Glomerular endothelial cell (primary cell): ENCODE measurements at places on chromosomes 12 and 14.

DNA sequence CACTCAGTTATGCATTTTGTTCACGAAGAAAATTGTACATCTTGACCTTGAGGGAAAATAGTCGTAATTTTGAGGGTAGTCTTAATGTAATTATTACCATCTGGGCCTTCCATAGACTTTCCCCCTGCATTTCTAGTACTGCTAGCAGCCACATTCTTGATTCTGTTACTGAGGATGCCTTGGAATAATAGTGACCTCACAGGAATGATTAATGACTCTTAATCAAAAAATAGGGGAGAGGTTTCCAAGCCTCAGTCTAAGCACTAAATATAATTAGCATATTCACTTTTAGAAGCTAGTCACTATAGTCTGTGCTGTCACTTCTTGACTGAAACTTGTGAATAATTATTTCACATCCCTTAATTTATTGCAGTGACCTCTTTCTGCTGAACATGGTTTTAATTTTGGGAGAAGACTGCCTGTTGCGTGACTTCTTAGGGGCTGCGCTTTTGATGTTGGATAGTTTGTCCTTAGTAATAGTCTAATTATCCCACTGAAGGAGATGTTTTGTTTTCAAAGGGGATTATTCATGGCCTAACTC lies 400.5 kb downstream of the ADAMTS20 start:
- DNase-seq: no peak

DNA sequence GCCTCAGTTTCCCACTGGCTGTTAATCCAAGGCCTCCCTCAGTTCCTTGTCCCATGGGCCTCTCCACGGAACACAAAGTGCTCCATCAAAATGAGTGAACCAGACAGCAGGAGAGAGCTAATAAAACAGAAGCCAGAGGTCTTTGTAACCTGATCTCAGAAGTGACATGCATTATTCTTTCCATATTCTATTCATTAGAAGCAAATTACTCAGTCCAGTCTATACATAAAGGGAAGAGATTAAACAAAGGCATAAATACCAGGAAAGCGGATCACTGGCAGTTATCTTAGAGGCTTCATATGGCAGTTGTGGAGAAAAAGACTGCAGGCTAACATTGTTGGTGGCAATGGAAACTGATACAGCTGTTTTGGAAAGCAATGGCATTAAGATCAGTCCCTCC lies 170.6 kb upstream of the GARIN6 start:
- DNase-seq: no peak

GRCh38 chr14:50744231-50744630 lies 76.1 kb upstream of the SAV1 start:
- no peak for DNase-seq

DNA sequence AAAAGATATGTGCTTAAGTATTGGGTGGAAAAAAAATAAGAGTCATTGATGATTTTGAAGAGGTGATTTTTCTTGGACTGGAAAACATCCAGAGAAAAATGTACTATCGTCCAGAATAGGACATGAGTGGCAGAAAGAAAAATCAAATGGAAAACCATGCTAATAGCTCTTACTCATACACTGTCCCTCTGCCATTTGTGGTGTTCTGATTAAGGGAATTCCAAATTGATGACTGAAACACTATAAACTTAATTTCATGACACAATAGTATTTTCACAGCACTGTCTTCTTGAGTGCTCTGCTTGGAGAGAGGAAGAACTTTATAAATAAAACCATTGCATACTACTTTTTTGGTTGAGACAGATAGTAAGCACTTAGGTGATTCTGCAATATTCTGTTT lies 72.4 kb downstream of the USP15 start:
- no peak for DNase-seq

GRCh38 chr12:126432780-126433179 lies 1367.5 kb downstream of the AACS start:
- no peak for DNase-seq
